SK-N-DZ (cell line): ENCODE measurements at places on chromosomes 5 and 9.

DNA sequence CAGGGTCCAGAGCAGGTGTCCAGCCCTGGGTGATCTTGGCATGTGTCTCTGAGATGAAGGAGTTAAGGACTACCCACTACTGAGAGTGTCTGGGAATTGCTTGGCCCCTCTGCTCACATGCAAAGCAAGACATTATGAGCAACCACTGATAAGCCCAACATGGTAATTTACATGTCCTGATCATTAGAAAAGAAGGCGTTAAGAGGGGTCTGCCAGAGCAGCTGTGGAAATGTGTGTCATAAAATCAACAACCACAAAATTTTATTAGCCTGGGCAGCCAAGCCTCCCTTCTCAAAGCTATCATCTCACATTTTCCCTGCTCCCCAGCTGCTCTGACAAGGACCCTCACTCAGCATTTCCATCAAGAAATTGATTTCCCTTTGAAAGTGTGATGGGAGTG is 351.0 kb downstream of the SPOCK1 start:
- no peak for DNase-seq

DNA sequence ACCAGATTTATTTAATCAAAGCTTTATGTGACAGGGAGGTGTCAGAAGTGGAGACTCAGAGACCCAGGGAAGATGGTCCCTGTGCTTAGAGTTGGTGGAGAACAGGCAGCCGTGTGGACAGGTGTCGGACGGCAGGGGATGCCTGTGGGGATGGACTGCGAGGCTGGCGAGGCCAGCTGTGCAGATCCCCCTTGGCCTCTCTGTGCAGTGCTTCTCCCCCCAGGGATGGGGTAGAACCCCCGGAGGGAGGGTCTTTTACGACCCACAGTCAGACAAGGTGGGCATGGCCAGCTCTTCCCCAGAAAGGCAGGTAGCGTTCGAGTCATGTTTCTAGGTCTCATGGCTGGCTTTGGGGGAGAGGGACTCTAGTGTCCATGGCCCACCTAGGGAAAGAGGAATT is 4.7 kb upstream of the SLC2A6 start:
- no peak for DNase-seq

- no peak for DNase-seq
Measured at GRCh38 chr5:56561-57290, 35.2 kb upstream of the PLEKHG4B start.

DNA sequence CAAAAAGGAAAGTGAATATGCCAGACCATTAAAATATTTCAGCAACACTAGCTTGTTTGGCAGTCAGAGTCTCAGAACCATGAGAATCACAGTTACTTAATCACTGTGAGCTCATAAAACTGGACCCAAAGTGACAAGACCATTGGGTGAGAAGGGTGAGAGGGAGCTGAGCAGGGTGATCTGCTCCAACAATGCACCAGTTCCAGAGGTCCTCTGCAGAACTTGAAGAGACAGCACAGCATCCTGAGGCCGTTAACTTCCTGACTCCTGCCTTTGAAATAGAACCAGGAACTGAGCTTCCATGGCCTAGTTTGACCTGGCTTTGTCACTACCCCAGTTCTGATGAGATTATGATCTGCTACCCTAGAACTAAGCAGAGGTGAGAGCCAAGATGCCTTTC is 57.4 kb downstream of the NFIB start:
- no peak for DNase-seq

GRCh38 chr5:5296051-5296450 is 126.4 kb upstream of the ICE1 start:
- DNase-seq: no peak

GRCh38 chr5:147956842-147957223 is 50.5 kb upstream of the C5orf46 start:
- no peak for DNase-seq

DNA sequence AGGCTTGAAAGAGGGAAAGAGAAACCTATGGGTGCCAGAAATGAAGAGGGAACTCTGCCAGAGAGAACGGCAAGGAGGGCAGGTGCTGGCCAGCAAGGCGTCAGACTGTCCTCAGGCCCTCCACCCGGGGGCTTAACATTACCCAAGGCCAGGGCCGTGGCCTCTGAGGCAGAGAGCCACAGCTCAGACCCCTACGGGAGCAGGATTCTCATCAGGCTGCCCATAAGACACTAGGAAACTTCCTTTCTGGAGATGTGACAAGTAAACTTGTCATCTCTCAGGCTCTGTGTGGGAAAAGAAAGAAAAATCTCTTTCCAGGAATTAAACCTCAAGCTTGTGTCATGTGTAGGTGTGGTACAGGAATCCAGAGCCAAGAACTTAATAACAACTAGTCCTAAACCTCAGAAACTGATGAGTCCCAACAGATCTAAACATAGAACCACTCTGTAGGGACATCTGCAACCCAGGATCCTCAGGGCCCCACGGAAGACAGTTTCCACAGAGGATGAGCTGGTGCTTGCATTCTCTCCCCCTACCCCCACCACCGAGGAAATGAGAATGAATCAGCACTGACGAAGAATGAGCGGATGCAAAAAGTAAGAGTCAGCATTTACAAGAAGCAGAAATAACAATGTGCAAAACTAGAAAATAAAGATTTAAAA is 74.3 kb downstream of the DCP2 start:
- no peak for DNase-seq

GRCh38 chr5:89535411-89535810 is 652.4 kb upstream of the MEF2C start:
- DNase-seq: no peak

DNA sequence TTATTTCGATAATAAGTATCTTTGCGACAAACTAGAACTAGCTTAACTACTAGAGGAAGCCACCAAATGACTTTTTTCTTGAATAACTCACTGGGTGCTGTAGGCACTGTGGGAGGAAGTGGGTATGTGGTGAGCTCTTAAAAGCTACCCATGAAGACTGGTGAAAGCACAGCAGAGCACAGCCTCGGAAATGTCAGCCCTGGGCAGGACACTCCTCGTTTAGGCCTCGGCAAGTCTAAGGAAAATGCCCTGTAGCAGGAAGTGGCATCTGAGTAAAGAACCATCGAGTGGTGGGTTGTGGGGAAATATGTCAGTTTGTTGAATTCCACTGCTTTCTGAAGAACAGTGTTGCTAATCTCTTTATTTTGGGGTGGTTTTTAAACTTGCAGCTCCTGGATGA is 44.0 kb upstream of the NCS1 start:
- DNase-seq: no peak

- DNase-seq: no peak
Measured at GRCh38 chr5:128193665-128194390, 110.3 kb downstream of the SLC12A2 start.

- no peak for DNase-seq
Measured at GRCh38 chr5:63205976-63206375, 627.4 kb downstream of the LRRC70 start.

DNA sequence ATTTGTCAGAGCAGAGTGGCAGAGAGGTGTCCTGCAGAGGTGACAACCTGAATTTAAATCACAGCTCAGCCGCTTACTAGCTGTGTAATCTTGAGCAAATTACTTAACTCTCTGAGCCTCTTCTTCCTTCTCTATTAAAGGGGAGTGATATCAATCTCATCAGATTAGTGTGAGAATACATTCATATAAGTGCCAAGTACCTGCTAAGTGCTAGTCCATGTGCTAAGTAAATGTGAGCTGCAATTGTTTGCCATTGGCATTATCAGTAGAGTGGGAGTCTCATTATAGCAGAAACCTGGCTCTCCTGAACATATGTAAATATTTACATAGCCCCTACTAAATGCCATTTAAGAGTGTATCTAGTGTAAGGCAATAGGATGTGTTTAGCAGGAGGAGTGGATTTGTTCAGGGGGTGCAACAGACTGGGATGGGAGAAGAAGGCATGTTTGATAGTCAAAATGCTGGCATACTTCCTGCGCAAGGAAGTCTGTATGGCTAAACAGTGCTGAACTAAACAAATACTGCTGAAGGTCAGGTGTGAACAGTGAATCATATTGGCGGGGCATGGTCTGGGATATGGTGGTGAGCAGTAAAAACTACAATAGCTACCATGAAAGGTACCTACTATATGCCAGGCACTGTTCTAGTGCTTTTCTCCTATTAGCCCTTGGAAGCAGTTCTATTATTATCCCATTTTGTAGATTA is 74.5 kb downstream of the F2RL2 start:
- no peak for DNase-seq

- DNase-seq: no peak
Measured at GRCh38 chr5:141870871-141871270, 7.3 kb downstream of the PCDH1 start.

DNA sequence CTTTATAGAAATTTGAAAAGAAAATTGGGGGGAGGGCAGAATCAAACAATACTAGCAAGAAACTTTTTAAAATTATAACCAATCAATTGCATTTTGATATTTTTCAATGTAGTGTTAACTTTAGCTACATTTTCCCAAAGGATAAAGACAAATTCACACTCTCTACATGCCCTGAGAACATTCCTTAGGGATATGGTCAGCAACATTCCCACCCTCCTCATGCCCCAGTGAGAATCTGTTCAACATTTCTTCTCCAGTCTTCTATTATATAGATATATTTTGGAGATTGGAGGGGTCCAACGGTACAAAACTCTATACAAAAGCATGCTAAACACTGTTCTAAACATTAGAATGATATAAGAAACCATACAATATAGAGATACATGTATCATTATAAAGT is 11.6 kb upstream of the PRR16 start:
- DNase-seq: no peak

DNA sequence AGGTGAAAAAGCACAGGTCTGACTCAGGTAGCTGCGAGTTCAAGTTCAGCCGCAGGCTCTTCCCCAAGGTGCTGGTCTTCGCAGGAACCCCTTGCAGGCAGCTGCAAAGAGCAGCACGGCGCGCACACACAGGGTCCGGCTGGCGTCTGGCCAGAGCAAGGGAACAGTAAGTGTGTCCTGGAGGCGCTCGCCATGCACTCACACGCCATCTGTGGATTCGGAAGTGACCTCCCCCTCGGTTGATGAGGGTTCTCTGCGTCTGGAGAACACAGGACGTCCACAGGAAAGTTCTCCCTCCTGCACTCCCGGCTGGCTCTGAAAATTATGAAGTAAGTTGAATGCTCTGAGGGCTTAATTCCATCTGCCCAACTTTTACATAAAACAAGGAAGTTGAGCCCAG is 14.0 kb upstream of the EGFL7 start:
- DNase-seq: no peak

DNA sequence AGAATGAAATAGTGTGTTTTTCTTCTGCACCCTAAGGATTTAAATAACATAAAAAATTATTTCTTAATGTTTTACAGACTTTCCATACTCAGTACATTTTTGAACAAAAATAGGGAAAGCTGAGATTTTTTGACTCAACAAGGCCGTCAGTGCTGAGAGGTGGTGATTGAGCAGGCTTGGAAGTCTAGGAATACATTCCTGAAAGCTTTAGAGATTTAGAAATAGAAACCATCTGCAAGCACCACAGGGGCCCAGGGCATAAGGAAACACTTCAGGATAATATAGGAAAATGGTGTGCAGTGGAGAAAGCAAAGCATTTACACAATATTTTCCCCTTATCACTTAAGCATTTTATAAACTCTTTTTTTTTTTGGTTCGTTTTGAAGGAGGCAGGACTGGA is 5.2 kb downstream of the BASP1 start:
- DNase-seq: no peak

- no peak for DNase-seq
Measured at GRCh38 chr5:132927355-132928061, 35.9 kb downstream of the AFF4 start.

DNA sequence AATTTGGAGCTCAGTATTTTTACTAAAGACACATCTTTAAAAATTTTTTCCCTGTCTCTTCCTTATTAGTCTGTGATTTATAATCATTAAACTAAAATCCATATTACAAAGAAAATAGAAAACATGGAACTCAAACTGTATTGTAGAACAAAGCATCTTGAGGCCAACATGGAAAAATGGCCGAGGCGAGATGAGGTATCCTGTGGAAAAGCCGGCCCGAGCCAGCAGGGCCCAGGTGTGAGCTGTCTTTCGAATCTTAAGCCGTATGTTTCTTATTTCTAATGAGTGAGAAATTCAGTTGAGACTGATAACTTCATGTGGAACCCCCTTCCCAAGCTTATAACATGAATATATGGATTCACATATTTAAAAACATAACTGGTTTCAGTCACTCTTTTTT is 170.4 kb upstream of the OTULINL start:
- no peak for DNase-seq

GRCh38 chr9:13149454-13149853 is 130.0 kb downstream of the MPDZ start:
- DNase-seq: no peak

DNA sequence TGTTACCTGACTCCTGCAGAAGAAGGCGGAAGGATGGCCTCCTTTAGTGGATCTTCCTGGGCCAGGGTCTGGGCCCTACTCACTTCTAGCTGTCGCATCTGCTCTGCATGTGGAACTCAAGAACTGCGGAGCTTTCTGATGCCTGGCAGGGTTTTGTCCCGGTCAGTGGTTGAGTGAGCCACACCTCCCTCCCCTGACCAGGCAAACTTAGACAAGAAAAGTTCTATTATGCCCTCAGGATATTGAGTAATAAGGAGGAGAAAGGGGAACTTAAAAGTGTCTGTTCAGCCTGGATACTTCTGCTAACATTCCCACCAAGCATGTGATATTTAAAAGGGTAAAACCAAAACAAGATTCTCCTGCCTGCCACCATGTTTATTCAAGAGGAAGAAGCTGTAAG is at the start of gene FYB1:
Gene FYB1 (minus strand): TSS at position 127 of the 400 bp plus-strand sequence. CDS start 16,603 bp downstream, outside the sequence.
- no peak for DNase-seq
